ENCODE measurements at places on chromosomes 2 and 18. TPM values are rescaled to one million over a fixed set of nuclear protein-coding genes. Genes with fewer than 3 reads are reported as not detected.

DNA sequence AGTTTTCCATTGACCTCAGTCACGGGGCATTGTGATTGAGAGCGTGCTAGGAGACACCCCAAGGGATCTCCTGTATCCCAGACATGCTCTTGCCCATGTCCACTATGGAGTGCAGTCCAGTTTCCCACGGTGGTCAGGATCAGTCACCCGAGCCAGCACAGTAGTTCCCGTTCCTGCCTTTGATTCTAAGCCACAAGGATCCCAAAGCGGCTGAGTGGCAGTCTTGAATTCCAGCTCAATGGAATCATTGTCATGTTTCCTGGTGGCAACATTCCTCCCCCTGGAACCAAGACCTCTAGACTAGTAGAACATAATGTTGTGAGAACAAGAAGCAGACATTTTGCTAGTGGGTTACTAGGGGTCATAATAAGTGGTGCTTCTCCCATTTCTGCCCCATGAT, 154.3 kb downstream of the SEPTIN10 start:
- DNase-seq: no peak
- no peaks in the 10 kb centered on the region for H3K27me3 ChIP-seq
- no peak overlapping the region for H3K27ac ChIP-seq
- H3K4me1 ChIP-seq: no peaks in the 10 kb centered on the region
- H3K36me3 ChIP-seq: no peaks in the 10 kb centered on the region

GRCh38 chr18:57787068-57787685, 15.9 kb downstream of the ATP8B1 start:
- H3K27me3 ChIP-seq: no peaks in the 10 kb centered on the region
- H3K36me3 ChIP-seq: no peaks in the 10 kb centered on the region
- H3K4me1 ChIP-seq: peaks cover 11% of the 10 kb centered on the region
- no peak overlapping the region for H3K4me3 ChIP-seq

DNA sequence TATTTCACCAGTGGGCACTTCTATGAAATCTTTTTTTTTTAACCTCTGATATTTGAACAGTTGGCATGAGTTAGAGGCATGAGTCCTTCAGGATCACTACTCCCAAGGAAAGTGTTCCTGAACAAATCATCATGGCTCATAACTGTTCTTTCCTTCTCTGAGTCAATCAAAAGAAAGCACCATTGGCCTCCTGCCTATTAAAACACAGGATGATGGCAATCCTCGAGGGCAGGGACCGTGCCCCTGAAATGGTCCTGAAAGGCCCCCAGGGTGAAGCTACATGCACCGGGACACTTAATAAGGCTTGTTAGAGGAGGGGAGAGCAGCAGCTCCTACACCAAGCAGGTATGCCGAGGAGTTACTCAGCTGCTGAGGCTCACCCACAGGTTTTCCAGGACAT, 43.5 kb downstream of the SLC14A2 start:
- no peaks in the 10 kb centered on the region for H3K36me3 ChIP-seq
- DNase-seq: no peak
- no peak overlapping the region for H3K27ac ChIP-seq
- no peaks in the 10 kb centered on the region for H3K27me3 ChIP-seq
- no peak overlapping the region for H3K4me3 ChIP-seq
- H3K4me1 ChIP-seq: no peaks in the 10 kb centered on the region

AQP12A gene
- total RNA-seq: not detected

GRCh38 chr2:221914334-221914880, 342.3 kb upstream of the EPHA4 start:
- H3K27ac ChIP-seq: no peak overlapping the region
- DNase-seq: no peak
- H3K27me3 ChIP-seq: no peaks in the 10 kb centered on the region
- H3K4me3 ChIP-seq: no peak overlapping the region

GRCh38 chr2:120343433-120344105, 2.4 kb upstream of the INHBB start:
- H3K27ac ChIP-seq: no peak overlapping the region
- peaks cover 67% of the 10 kb centered on the region for H3K27me3 ChIP-seq
- no peaks in the 10 kb centered on the region for H3K36me3 ChIP-seq
- peak; percentile 94 for DNase-seq
- peaks cover 36% of the 10 kb centered on the region for H3K4me1 ChIP-seq

MYL12B gene
- 519 TPM for total RNA-seq

RGPD8 gene
- 17.4 TPM for total RNA-seq

AGXT gene
- total RNA-seq: 90.8 TPM

PIEZO2 gene
- total RNA-seq: 77.5 TPM

DNA sequence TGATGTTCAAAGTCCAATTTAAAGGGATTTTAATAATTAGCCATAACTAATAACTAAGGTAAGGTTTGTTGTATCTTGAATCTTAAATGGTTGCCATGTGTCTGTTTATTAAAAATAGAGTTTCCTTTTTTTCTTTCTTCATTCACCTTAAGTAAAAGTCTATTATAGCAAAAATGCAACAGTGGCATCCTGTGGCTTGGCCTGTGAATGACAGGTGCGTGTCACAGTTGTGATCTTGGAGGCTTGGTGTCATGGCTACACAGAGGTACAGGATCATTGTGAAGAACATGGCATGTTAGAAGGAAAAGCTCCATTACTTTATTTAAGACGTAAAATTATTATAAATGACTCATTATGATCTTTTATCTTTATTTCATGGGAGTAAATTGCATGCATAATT, 246.1 kb downstream of the BCL2 start:
- DNase-seq: no peak
- H3K4me1 ChIP-seq: peaks cover 9% of the 10 kb centered on the region
- no peak overlapping the region for H3K4me3 ChIP-seq

- H3K36me3 ChIP-seq: no peaks in the 10 kb centered on the region
- DNase-seq: no peak
- no peaks in the 10 kb centered on the region for H3K4me1 ChIP-seq
- no peak overlapping the region for H3K4me3 ChIP-seq
- no peaks in the 10 kb centered on the region for H3K27me3 ChIP-seq
These were observed 37.8 kb downstream of the RRM2 start for GRCh38 chr2:10160203-10160955.

- DNase-seq: no peak
- no peak overlapping the region for H3K4me3 ChIP-seq
- no peak overlapping the region for H3K27ac ChIP-seq
- no peaks in the 10 kb centered on the region for H3K4me1 ChIP-seq
- peaks cover 4% of the 10 kb centered on the region for H3K36me3 ChIP-seq
These were observed 23.6 kb downstream of the MALT1 start for GRCh38 chr18:58694720-58695468.

GRCh38 chr2:168396131-168396530, 59.9 kb upstream of the CERS6 start:
- no peak overlapping the region for H3K27ac ChIP-seq
- no peak for DNase-seq
- no peaks in the 10 kb centered on the region for H3K4me1 ChIP-seq
- H3K36me3 ChIP-seq: no peaks in the 10 kb centered on the region
- no peak overlapping the region for H3K4me3 ChIP-seq

DNA sequence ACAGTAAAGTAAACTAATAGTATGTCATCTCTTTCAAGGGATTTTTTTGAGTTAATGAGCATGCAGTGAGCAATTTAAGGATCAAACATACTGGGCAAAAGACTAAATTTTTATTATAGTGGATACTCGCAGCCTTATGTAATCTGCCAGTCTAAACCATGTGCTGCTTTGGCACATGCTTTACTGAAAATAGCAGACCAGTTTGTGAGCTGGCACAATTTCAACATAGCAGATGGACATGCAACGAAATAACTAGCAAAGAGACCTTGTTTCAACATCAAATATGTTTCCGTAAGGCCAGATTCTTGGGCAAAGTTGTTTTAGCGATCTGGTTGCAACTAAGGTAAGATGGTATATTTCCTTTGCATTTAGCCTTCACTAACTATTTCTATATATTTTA, 807.3 kb downstream of the NR4A2 start:
- no peak overlapping the region for H3K27ac ChIP-seq
- H3K4me3 ChIP-seq: no peak overlapping the region
- no peaks in the 10 kb centered on the region for H3K4me1 ChIP-seq
- DNase-seq: no peak
- H3K36me3 ChIP-seq: no peaks in the 10 kb centered on the region
- H3K27me3 ChIP-seq: no peaks in the 10 kb centered on the region

DNA sequence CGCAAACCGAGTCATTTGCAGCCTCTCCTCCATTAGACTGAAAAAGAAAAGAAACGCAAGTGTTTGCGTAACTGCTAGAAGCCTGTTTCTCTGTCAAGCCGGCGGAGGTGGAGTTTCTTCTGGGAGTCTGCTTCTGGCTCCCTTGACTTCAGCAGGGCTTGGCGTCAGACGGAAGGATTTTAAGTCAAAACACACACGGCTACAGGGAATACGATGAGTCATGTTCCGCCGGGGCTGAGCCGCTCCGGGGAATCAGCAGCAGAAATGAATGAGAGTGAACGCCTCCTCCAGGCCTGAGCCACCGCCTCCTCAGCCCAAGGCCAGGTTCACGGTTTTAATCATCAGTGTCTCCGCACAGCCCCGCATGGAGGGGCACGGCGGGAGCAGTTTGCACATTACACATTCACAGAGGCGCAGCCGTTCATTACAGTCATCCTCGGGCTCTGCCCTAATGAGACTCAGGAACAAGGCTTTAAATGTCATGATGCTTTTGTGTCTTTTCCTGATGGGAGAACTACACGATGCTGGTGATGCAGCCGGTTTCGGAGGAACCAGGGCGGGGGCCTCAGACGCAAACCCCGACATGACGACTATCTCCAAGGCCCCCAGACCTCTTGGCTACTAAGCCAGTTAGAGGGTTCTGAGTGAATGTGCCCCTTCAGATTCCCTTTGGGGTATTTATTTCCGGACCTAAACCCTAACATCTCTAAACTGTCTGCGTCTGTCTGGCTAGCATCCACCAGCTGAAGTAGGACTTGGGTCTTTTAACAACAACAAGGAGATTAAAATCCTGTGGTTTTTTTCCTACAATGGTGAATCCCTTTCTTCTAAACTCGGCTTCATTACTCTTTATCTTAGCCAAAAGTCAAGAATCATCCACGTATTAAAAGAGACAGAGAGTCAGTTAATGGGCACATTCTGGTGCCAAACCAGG, 11.1 kb upstream of the SCG2 start:
- H3K4me1 ChIP-seq: no peaks in the 10 kb centered on the region
- no peaks in the 10 kb centered on the region for H3K36me3 ChIP-seq
- H3K27ac ChIP-seq: peak overlapping the region; percentile 68
- peak; percentile 92 for DNase-seq

GRCh38 chr2:130261970-130262760, 63.9 kb upstream of the TUBA3E start:
- H3K27me3 ChIP-seq: peaks cover 13% of the 10 kb centered on the region
- H3K27ac ChIP-seq: no peak overlapping the region
- H3K36me3 ChIP-seq: no peaks in the 10 kb centered on the region
- no peak overlapping the region for H3K4me3 ChIP-seq
- peaks cover 4% of the 10 kb centered on the region for H3K4me1 ChIP-seq

DNA sequence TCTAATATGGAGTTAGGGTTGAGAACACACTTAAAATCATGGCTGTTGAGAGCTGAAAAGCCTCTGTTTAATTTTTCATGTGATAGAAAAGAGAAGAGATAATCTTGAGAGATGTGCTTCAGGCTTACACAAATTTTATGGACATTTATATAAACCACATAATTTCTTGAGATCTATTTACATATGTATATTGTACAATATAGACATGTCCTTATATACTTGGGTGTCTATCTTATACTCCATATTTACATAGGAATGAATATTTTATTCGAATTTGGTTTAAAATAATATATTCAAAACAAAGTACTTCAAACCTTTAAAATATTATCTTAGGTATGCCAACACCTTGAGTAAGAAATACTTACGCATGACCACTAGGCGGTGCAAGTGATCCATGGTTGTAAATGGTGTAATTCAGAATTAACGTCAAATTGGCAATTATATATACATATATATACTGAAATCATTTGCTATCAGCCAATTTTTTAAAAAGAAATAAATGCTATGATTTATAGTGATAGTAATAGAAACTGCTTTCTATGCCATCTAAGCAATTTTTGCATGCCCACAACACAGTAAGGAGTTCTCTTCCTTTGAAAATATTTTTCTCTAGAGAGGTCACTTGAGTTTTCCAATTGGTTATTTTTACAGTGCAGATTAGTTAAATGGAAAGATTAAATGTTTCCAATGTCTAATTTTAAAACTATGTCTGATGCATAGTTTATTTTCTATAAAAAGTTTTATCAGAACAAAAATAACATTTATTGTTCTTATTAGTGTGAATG, 37.6 kb upstream of the SPAG16 start:
- no peak overlapping the region for H3K4me3 ChIP-seq
- no peaks in the 10 kb centered on the region for H3K36me3 ChIP-seq
- H3K4me1 ChIP-seq: peaks cover under 1% of the 10 kb centered on the region
- H3K27ac ChIP-seq: no peak overlapping the region
- no peaks in the 10 kb centered on the region for H3K27me3 ChIP-seq

- H3K4me1 ChIP-seq: no peaks in the 10 kb centered on the region
- H3K27me3 ChIP-seq: no peaks in the 10 kb centered on the region
- H3K36me3 ChIP-seq: no peaks in the 10 kb centered on the region
- H3K4me3 ChIP-seq: no peak overlapping the region
- H3K27ac ChIP-seq: no peak overlapping the region
These were observed 53.6 kb upstream of the SNTG2 start for GRCh38 chr2:897091-897490.

- DNase-seq: no peak
- H3K27ac ChIP-seq: peak overlapping the region; percentile 79
- H3K27me3 ChIP-seq: no peaks in the 10 kb centered on the region
- no peak overlapping the region for H3K4me3 ChIP-seq
- H3K4me1 ChIP-seq: peaks cover 33% of the 10 kb centered on the region
These were observed 50.6 kb upstream of the EML6 start for GRCh38 chr2:54672590-54673456.

- no peaks in the 10 kb centered on the region for H3K4me1 ChIP-seq
- H3K27me3 ChIP-seq: no peaks in the 10 kb centered on the region
- H3K4me3 ChIP-seq: no peak overlapping the region
- no peak overlapping the region for H3K27ac ChIP-seq
- no peaks in the 10 kb centered on the region for H3K36me3 ChIP-seq
- no peak for DNase-seq
These were observed 65.5 kb upstream of the KLF7 start for GRCh38 chr2:207231106-207231865.

CD8B2 gene
- not detected for total RNA-seq

DNA sequence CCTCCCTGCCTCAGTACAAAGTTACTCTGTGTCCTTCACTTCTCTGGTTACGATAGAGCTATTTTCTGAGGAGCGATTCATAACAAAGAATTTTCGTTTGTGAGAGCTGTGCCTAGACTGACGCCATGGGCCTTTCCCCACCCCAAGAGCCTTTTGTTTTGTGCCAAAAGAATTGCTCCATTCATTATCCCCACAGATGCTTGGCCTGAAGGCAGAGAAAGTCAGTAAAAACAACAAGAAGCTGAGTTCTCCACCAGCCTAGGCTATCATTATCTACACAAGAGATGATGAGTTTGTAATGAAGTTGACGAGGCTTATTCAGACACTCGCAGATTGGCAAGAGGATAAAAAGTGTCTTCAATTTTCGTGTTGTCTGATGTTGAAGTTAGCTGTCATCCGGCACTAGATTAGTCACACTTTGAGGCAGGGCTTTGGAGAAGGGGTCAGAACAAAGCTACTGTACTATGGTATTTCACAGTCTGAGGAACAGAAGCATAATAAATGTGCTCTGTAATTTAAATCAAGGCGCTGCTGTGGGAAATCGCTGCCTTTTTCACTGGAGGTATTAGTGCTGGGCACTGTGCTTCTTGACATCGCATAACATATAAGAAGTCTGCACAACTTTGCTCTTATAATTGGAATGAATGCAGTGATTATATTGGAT, 278.4 kb upstream of the FIGN start:
- H3K4me3 ChIP-seq: no peak overlapping the region
- no peaks in the 10 kb centered on the region for H3K27me3 ChIP-seq
- H3K36me3 ChIP-seq: no peaks in the 10 kb centered on the region
- no peaks in the 10 kb centered on the region for H3K4me1 ChIP-seq
- no peak for DNase-seq

- no peak for DNase-seq
- peaks cover 6% of the 10 kb centered on the region for H3K4me1 ChIP-seq
- H3K27ac ChIP-seq: no peak overlapping the region
- H3K4me3 ChIP-seq: no peak overlapping the region
These were observed 80.1 kb upstream of the CTDP1 start for GRCh38 chr18:79599441-79599931.

All from hepatocyte (in vitro differentiated cells).